Stimulated activated CD8-positive, alpha-beta memory T cell treated with anti-CD3 and anti-CD28 coated beads, Interleukin-4, amount 100 ng/mL, for 4 hours (primary cell): ENCODE measurements at places on chromosomes 3 and 15.

DNA sequence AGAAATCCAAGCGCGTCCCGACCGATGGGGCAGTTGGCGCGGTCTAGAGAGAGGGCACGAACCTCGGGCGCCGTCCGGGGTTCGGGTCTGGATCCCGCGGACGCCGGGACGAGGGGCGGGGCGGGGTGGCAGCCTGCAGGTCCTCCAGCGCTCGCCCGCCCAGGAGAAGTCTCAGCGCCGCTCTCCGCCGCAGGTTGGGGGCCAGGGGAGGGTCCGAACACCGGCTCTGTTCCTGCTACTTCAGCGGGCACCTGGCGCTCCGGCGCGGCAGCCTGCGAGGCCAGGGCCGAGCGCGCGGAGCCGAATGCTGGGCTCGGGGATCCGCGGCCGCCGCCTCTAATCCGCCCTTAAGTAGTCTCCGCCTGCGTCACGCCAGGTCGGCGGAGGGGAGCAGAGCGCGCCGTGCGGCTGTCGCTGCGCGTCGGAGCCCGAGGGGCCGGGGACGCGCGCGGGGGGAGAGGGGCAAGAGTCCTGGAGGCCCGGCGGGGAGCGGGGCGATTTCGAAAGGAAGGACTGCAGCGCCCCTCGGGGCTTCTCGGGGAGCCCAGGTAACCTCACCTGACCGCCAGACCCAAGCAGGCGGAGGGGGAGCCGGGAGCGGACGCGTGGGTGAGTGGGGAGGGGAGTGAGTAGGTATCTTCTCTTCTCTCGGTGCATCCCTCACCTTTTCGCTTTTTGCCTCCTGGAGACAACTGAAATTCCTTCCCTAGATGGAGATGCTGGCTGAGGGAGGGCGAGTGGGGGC is at the start of gene GJD2:
TSS of gene GJD2 (minus strand) at position 325 of the 745 bp plus-strand sequence. CDS start 510 bp downstream, outside the sequence.
- DNase-seq, result no peak

DNA sequence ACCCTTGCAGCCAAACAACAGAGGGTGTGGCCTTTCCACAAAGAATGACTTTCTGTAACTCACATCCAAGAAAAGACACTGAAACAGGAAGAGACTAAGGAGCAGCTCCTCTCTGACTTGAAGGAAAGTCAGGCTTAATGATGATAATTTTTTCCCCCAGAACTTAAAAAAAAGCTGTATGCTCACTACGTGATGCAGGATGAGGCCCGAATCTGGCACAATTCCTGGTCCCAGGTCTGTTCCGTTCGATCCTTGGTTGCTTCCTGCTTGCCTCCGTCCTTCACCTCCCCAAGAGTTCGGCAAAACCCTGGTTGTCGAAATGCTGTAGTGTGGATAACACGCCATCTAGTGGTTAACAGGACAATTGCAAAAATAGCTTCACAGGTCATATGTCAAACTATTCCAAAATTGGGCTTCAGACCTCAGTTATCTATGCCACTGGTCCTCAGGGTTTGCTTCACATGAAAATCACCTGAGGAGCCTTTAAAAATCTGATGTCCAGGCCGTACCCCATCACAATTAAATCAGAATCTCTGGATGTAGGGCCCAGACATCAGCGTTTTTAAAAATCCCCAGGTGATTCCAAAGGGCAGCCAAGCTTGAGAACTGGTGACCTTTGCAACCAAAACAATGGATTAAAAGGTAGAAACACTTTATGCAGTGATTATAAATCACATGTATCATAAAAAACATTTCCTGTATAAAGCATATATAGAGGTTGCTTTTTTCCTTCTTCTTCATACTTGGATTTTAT is 28.1 kb upstream of the SYNM start:
- DNase-seq, result no peak

- no peak for DNase-seq
These were observed 11.2 kb downstream of the ACAN start for GRCh38 chr15:88814393-88814792.

DNA sequence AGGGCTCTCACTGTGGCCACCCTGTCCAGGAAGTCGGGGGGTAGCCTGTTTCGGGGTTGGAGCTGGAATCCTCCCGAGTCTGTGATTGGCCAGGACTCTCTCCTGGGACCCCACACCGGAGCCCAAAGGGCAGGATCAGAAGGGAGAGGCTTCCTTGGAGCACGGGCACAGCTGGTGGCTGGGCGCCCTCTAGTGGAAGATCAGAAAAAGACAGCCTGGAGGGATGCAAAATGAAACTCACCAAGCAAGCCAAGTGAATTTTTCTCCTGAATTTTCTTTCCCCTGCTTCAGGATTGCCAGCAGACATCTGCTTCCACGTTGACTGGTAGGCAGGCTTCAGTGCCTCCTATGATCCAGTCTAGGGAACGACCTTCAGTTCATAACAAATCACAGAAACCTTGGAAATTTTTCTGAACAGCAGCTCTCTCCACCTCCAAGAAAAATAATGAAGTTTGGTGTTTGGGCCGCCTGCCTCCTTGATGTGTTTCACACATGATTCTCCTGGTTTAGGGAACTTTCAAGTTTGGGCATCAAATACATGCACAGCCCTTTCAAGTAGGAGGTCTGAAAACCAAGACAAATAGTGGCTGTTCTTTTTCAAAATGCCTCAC is 224.6 kb downstream of the VPS13C start:
- DNase-seq, result no peak

GRCh38 chr3:38489766-38490165 is 6.4 kb upstream of the EXOG start:
- DNase-seq, result no peak

- no peak for DNase-seq
These were observed 333.0 kb downstream of the SHQ1 start for GRCh38 chr3:72515281-72515680.

- no peak for DNase-seq
These were observed 634.8 kb downstream of the MECOM start for GRCh38 chr3:169028716-169029115.

- no peak for DNase-seq
These were observed 44.8 kb upstream of the MUC4 start for GRCh38 chr3:195856410-195857084.

GRCh38 chr15:79609506-79609905 is 177.4 kb downstream of the MINAR1 start:
- DNase-seq, result no peak

DNA sequence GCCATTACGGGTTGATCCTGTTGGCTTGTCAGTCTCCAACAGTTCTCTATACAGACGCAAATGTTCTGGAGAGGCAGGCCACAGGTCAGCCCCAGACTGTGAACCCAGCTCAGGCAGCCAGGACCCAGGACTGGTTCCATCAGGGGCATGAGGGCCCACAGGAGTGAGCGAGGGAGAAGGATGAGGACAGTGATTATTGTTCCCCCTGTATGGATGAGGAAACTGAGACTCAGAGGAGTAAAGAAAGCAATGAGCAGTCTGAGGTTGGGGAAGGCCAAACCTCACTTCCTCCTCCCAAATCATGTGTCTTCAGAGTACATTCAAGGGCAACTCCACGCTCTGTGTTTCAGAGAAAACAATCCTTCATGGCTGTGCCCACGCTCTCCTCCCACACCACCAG is 121.9 kb downstream of the RPLP1 start:
- no peak for DNase-seq

DNA sequence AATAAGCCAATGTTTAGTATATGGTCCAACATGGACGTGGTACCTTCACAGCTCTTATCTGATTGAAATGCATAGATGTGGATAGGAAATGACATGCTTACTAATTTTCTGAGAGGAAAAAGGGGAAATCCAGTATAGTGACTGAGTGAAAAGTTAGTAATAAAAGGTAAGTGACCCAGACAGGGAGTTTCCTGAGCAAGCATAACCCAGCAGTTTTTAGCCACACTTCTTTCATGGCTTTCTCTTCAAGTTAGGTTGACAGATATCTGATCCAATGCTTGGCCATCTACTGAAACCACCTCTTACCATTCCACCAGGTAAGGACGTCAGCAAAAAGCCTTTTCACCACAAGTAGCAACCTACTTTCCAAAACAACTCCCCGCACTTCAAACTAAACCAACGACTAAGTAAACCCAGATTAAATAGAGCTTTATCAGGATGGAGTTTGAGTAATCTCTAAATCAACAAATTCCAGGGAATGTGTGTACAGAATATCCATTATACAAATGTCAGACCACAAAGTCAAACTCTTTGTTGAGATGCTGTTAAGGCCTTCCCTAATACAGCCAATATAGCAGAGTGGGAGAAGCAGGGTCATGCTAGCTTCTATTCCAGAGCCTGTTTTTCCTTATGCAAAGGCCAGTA is 329.7 kb downstream of the RORA start:
- DNase-seq, result no peak

DNA sequence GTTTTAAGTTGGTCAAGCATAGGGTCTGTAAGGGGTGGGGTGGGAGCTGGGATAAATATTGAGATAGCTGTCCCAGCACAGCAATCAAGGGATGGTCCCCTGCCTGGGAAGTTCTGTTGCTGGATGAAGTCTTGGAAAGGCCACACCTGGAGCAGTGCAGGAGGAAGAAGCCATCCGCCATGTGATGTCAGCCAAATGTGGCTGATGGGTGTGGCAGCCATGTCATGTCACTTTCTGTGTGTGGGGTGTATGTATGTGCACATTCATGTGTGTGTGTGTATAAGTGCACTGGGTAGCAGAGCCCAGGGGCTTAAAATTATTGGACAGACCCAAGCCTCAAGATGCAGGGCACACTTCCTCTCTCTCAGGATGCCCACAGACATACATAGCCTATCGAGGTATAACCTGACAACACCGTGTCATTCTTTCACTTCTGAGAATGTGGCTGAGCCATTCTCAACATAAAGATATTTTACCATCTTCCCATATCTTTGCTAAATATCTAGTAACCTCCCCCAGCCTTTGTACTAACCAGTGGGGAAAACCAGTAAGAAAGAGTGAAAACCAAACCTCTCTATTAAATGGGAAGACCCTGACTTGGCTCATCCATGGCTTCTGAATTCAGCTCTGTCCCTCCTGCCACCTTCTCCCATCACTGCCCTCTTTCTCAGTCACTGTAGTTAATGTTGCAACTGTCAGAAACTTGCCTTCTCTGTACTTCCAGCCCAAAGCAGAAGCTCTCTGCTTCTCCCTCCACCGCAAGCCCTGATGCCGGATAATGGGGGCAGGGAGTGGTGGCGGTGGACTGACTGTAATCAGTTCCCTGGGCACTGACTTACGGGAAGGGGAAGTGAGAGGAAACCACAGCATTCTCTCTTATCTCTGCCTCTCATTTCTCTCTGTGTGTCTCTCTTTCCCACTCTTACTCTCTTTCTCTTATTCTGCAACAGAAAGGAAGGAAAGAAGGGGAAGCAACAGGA is 11.2 kb downstream of the TNFSF10 start:
- no peak for DNase-seq

DNA sequence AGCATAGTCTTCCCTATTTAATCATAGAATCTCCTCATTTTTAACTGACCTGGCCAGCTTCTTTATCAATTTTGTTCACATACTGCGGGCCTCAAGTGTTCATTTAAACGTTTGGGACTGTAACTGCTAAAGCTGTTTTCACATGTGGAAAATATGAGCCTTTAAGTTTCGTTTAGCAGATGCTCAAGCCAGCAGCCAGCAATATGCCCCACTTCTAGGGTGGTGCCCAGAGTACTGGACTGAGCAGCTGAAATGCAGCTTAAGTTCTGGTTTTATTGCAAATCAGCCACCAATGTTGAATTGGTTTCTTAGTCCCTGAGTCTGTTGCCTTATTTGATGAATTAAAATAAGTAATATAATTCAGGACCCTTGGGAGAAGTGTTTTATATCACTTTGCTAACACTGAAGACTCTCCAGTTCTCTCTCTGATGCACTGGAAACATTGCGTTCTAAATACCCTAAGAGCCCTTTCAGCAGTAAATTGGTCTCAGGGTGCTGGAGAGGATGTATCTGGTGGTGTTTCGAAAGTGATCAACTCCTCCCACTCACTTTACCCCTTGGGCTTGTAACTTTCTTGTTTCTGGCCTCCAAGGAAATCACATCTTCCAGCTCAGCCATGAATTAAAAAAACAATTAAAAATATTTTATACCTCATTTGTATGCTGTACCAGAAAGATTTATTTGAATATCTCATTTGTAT is 61.7 kb downstream of the B3GALNT1 start:
- DNase-seq, result no peak

DNA sequence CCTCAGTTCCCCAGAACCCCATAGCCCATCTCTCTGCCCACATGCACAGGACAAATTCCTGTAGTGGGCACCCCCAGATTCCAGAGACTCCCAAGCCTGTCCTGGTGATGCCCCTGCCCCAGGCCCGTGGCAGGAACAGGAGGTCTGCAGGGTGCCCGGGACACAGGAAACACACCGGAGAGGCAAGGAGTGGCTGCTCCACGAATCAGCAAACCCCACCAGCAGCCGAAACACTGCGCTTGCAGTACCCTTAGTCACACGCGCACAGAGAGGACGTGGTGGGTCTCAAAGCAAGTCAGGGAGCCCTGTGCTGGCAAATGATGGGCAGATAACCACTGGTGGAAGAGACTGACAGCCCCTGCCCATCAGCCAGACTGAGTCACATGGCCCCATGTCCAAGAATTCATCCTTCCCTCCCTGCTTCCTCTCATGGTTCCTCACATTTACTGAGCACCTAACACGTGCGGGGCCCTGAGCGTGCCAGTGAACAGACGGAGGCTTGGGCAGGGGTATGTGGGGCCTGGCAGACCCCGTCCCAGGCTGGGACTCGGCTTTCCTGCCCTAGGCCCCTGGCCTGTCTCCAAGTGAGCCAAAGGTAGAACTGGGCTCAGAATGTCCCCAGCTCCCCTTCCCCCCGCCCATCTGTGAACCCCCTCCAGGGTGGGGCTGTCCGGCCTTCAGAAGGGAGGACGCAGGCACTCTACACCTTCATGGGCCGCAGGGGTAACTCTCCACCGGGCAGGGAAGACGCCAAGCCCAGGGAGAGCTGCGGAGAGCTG is 130.4 kb upstream of the IQSEC1 start:
- DNase-seq, result no peak

GRCh38 chr15:88708655-88709054 is 69.8 kb downstream of the ISG20 start:
- no peak for DNase-seq

GRCh38 chr3:158696618-158697017 is 24.2 kb upstream of the LXN start:
- no peak for DNase-seq

GRCh38 chr3:102715030-102715697 is 280.3 kb downstream of the ZPLD1 start:
- no peak for DNase-seq

- no peak for DNase-seq
These were observed 85.0 kb downstream of the TCF12 start for GRCh38 chr15:57003418-57003817.

GRCh38 chr3:6994081-6994668 is 133.3 kb downstream of the GRM7 start:
- no peak for DNase-seq

DNA sequence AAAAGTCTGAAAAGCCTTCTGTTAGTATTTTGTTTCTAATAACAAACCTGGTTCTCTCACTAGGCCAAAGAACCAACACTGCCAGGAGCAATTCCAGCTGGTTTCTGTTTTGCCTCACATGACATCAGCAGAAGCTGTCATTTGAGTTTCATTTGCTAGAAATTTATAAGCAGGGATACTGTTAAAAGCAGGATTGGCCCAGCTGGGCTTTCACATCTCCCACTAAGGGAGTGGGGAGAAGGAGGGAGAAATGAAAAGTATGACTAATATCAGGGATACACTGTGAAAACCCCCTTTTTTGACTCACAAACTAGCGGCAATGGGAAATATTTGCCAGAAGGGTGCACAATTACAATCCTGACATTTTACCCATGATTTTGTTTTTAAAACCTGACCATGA is 5.3 kb downstream of the CCDC80 start:
- DNase-seq, result no peak

- DNase-seq, result peak; percentile 11
These were observed 341 bp downstream of the HEXA start for GRCh38 chr15:72375501-72375845.
